Stimulated activated CD4-positive, alpha-beta T cell treated with anti-CD3 and anti-CD28 coated beads, TNF-alpha, amount 100 ng/mL, for 4 hours (primary cell): ENCODE measurements at places on chromosomes 3 and 15.

DNA sequence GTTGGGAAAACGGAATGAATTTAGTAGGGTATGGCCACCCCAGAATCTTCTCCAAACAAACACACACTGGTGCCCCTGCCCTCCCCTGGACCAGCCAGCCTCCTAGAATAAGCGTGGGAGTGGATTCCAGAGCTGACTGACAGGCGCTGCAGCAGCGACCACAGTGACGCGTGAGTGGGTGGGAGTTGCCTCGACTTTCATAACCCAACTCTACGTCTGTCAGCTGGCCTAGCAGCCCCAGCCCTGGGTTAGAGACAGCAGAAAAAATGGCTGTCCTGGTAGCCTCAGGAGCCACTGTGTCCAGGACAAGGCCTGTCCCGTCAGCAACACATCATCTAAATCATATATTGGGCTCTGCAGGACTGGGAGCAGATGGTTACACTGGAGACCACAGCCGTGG is 10.0 kb downstream of the PLA2G4B start:
- no peak for DNase-seq

DNA sequence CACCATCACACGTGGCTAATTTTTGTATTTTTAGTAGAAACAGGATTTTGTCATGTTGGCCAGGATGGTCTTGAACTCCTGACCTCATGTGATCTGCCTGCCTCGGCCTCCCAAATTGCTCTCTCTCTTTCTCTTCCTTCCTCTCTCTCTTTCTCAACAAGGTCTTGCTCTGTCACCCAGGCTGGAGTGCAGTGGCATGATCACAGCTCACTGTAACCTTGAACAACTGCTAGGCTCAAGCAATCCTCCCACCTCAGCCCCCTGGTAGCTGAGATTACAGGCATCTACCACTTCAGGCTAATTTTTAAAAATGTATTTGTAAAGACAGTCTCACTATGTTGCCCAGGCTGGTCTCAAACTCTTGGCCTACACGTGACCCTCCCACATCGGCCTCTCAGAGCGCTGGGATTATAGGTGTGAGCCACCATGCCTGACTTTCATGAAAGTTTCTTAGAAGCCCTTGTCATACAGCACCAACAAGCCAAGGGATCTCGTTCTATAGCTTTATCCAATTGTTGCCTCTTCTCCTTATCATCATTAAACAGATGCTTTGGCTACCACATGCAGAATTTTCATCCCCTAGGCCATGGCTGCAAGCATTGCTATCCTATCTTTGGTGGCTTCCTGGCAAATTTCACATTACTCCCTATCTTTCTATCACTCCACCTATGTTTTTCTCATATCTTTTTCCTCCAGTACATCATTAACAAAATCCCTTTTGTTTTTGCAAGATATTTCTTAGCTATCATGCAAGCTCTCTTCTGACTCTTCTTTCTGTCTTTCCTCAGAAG is 5.7 kb downstream of the CCDC32 start:
- DNase-seq = no peak

GRCh38 chr3:1179146-1179545 is 86.3 kb downstream of the CNTN6 start:
- DNase-seq = no peak

DNA sequence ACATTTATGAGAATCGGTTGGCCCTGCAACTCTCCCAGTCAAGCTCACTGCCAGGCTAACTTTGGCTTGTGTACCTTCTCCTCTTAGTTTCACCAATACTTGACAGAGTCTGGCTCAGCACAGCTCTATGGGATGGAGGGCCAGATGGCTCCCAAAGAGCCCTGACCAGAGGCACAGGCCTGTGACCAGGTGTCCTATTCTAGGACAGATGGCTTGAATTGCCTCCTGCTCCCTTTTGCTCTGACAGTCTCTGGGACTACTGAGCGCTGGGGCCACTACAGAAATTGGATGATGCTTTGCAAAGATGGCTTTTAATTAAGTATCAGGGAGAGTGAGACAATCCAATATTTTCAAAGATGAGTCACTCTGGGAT is 10.3 kb upstream of the ARID3B start:
- no peak for DNase-seq

GRCh38 chr3:4720316-4721075 is 227.3 kb downstream of the ITPR1 start:
- no peak for DNase-seq

- no peak for DNase-seq
Observed at GRCh38 chr3:184156522-184156955, 1.4 kb downstream of the DVL3 start.

- DNase-seq = no peak
Observed at GRCh38 chr3:44926921-44927320, 49.1 kb downstream of the ZDHHC3 start.

GRCh38 chr15:46091860-46092450 is 457.1 kb downstream of the SQOR start:
- DNase-seq = no peak

DNA sequence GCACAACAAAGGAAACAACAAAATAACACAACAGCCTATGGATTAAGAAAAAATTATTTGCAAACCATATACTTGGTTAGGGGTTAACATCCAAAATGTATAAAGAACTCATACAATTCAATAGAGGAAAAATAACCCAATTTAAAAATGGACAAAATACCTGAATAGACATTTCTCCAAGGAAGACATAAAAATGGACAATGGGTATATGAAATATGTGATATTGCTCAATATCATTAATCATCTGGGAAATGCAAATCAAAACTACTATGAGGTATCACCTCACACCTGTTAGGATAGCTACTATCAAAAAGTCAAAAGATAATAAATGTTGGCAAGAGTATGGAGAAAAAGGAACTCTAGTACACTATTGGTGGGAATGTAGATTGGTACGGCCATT is 71.0 kb upstream of the THRB start:
- no peak for DNase-seq

- no peak for DNase-seq
Observed at GRCh38 chr3:42098171-42098570, 7.0 kb downstream of the TRAK1 start.

- no peak for DNase-seq
Observed at GRCh38 chr3:79560698-79561097, 207.1 kb downstream of the ROBO1 start.

DNA sequence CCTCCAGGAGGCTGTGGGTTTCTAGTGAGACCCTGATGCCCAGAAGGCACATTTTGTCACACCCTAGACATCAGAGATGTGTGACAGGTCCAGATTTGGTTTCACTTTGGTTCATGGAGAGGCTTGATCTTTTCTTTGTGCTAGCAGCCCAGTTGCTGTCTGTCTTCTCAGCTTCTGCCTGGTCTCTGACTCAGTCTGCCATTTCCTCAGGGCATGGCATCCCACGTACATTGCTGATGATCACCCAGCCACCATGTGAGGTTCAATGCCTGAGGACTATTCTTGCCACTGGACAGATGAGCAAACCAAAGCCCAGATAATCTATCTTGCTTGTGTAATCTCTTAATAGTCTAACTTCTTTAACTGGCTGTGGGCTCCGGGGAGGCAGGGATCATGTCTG is 144.9 kb upstream of the MRPS22 start:
- no peak for DNase-seq

- no peak for DNase-seq
Observed at GRCh38 chr3:140816372-140817195, 125.1 kb upstream of the SLC25A36 start.

DNA sequence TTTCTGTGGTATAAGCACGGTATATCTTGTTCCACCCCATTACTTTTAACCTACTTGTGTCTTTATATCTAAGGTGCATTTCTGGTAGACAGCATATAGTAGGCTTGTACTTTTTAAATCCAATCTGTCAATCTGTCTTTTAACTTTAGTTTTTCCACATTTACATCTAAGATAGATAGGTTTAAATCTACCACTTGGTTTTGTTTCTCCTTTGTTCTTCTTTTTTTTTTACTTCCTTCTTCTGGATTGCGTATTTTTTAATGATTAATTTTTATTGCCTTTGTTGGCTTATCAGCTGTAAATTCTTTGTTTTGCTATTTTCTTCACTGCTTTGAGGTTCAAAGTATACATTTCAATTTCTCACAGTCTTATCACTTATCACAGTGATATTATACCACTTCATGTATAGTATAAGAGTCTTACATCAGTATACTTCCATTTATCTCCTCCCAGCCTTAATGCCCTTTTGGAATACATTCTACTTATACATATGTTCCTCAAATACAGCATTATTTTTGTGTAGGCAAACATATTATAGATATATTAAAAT is 31.0 kb downstream of the IQCB1 start:
- DNase-seq = no peak

GRCh38 chr15:70558406-70559264 is 204.7 kb downstream of the UACA start:
- DNase-seq = no peak

DNA sequence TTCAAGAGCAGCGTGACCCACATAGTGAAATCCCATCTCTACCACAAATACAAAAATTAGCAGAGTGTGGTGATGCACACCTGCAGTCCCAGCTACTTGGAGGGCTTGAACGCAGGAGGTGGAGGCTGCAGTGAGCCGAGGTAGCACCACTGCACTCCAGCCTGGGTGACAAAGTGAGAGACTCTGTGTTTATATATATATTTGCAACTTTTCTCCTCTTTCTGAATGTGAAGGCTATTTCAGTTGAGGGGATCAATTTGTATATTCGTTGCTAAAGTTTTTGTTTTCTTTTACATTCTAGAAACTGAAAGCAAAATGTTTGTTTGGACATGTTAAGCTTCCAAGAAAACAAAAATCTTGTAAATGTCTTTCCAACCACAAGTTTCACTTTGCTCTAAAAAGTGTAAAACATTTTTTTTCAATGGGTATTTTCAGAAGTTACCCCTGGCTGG is 29.8 kb upstream of the FAM98B start:
- DNase-seq = no peak

- DNase-seq = no peak
Observed at GRCh38 chr15:37007301-37007700, 93.0 kb downstream of the MEIS2 start.

- DNase-seq = no peak
Observed at GRCh38 chr3:86578071-86578470, 412.9 kb downstream of the VGLL3 start.

DNA sequence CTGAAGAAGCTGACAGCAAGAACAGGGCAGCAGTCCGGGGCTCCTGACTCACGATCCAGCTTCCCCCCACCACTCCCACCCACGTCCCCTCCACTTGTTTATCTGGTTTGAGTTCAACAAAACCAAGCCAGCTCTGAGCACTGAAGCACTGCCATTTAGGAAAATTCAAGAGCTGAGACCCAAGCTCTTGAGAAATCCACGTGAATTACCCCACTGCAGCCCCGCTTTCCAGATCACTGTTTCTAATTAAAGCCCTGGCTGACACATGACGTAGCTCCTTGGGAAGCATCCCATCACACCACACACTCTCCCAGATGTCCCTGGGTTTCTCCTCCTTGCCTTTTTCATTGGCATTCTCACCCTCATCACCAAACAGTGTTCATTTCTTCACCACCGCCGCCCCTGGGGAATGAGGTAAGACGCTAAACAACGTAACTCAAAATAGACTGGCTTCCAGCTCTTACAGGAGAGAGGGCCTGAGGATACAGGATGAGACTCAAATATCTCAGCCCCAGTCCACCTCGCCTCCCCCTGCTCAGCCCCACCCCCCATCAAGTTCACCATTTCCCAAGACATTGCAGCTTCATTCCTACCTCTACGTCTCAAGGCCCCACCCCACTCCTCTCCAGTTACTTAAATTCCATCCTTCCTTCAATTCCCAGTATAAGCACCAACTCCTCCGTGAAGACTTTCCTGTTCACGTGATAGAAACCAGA is 95.4 kb downstream of the SRGAP3 start:
- DNase-seq = no peak

DNA sequence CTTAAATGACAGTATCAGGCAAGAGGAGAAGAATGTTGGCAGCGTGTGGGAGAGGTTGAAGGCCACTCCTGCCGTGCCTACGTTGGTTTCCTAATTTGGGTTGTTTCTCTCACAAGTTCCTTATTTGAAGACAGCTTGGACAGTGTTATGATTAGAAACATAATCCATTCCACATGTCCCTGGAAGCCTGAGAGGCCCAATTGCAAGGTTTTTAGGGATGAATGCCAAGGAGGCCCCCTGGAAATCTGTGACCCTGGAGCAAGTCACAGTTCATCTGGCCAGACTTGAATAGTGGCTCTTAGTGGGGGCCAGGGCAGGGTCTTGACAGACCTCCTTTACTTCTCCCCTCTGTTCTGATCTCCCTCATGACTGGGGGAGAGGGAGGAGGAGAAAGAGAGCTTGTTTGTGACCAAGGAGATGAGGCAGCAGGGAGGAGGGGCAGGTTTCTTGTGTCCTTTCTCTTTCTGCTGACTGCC is 584.4 kb upstream of the TBL1XR1 start:
- DNase-seq = no peak
